Stimulated activated naive B cell treated with anti-CD40 and anti-IgM and Interleukin-4, amounts not matched to agents 10 μg/mL and 1 μg/mL and 100 μg/mL, for 72 hours (primary cell): ENCODE measurements at places on chromosomes 1 and 21.
A peak's percentile ranks its signal among the peaks of the same experiment; 100 is the strongest.

GRCh38 chr1:21896652-21897532, 40.2 kb downstream of the HSPG2 start:
- no peak for DNase-seq

DNA sequence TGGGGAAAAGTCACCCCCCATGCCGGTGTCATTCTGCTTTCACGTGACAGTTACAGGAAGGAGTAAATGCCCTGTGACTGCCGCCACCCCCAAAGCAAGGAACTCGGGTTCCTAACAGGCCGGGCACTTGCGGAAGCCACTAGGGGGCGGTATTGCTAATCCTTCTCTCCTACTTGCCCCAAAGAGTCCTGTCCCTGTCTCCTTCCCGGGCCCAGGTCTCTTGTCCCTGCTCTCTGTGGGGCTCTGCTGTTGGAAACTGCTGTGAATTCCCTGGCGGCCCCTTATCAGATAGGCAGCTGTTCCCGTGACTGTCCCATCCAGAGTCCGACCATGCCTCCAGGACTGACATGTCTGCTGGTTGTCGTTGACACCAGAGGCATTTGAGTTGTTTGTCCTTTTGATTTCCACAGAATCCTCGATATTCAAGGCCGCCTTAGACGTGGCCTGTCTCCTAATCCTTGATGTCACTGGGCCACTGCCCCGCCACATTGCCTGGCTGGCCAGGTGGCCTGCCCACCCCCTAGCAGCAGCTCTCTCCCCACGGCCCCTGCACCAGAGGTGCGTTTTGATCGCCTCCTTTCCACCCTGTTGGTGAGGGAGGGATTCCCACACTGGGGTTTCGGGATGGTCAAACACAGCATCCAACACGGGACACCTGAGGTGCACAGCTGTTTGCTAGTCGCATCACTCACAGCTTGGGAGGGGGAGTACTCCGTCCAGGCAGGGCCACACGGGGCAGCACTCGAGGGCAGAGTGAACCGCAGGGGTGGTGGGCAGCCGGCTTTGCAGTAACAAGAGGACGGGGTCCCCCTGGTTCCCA, 37.3 kb downstream of the CHAF1B start:
- DNase-seq = no peak

- DNase-seq = no peak
Measured at GRCh38 chr1:33872683-33873082, 8.8 kb downstream of the HMGB4 start.

DNA sequence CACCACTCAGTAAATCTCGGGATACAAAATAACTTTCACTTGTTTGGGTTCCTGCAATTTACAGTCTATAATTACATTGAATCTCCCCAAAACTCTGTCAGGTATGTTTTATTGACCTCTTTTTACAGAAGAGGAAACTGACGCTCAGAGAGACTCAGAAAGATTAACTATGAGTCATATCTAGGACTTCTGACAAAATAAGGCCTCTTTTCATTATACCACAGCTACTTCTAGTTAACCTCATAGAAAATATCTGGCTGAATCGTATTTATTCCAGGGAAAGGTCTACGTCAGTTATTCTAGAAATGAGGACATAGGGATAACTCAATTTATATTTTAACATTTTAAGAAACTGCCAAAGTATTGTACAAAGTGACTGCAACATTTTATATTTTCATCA, 211.1 kb upstream of the FAM78B start:
- DNase-seq = no peak

GRCh38 chr21:33374450-33375096, 28.6 kb upstream of the IFNGR2 start:
- peak; percentile 26 for DNase-seq

DNA sequence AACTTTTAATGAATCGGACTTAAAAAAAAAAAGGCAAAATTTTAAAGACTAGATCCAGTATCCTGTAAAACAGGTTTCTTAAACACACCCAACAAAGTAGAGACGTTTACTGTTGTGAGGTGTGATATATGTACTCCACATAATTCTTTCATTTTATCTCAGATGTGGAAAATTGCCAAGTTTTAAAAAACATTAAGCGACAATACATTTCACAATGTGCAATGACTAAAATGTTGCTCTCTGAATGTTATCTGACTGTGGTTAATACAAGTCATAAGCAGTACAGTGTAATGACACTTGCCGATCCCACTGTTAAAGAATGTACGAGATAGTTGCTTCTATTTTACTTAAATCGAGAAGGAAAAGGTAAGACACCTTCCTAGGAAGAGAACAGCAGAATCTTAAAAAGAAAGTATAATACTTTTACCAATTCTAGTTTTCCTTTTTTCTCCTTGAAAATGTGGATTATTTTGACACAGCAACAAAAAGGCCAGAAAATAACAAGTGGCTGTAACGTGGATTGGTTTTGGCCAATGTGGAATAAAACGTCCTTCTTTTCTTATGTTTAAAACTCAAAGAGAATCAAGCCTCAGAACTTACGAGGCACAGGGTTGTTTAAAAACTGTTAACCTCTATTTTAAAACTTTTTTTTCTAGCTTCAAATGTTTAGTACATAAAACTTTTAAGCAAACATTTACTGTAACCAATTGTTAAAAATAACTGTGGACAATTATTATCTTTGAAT, 51.4 kb downstream of the TP53BP2 start:
- DNase-seq = no peak

- no peak for DNase-seq
Measured at GRCh38 chr1:91569411-91570119, 68.9 kb downstream of the CDC7 start.

GRCh38 chr1:230112131-230112701, 45.2 kb downstream of the GALNT2 start:
- peak; percentile 13 for DNase-seq

DNA sequence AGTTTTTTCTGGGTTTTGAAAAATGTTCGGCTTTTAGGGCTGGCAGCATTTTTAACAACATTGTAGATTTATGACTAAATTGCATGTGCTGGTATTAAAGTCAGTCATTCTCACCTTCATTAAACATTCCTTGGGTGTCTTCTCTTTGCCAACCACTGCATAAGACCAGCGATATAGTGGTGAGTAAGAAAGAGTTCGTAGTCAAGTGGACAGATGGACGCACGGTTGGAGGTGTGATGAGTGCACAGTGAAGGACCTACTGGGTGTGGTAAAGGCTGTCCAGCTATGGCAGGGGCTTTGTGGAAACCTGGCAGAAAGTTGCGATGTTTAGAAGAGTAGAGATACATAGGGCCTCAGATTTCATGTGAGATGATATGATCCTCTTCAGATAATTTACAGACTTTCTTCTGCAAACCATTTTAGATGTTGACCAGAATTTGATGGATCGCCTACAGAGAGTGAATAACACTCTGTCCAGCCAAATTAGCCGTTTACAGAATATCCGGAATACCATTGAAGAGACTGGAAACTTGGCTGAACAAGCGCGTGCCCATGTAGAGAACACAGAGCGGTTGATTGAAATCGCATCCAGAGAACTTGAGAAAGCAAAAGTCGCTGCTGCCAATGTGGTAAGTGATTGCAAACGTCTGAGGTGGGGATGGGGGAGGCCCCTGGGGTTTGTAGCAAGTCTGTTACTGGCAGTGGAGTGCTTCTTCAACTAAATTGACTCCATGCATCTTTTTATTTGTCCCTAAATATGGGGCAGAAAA, 56.0 kb upstream of the LAMC2 start:
- no peak for DNase-seq

DNA sequence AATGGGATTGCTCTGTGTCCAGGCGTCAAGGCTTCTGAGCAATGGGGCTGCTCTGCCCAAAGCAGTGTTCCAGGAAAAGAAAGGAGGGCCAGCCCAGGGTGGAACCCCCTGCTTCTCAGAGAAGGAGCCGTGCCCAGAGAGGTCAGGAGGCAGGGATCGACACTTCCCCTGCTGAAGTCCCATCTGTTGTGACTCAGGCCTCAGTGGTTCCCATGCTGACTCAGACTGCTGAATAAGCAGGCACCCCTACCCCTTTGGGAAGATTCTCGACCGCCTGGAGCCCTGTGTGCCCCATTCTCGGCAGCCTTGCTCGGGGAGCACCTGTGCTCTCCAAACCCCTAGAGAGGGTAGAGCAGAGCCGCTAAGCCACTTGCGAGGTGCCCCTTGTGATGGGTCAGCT, 23.9 kb downstream of the PKP1 start:
- no peak for DNase-seq

- no peak for DNase-seq
Measured at GRCh38 chr1:161402446-161402845, 34.8 kb upstream of the CFAP126 start.

- DNase-seq = peak; percentile 34
Measured at GRCh38 chr1:157626099-157626498, 28.2 kb upstream of the FCRL4 start.

GRCh38 chr1:228457017-228457395, 30.2 kb upstream of the RNF187 start:
- DNase-seq = no peak

DNA sequence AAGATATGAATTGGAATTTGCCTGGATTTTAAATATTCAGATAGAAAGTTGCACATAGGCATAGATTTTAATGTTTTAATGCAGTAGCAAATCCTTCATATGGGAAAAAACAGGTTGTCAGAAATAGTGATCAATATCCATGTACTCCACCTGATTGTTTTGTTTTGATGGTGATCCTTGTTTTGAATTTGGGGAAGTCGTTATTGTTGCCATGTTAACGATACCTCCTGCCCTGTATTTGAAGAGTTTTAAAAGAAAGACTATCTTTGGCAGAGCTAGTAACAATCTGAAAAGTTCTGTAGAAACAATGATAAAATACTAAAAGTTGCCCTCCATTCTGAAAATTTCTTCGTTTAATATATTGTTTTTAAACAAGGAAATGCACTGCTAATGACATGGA, 1.1 kb downstream of the CEP350 start:
- DNase-seq = no peak

DNA sequence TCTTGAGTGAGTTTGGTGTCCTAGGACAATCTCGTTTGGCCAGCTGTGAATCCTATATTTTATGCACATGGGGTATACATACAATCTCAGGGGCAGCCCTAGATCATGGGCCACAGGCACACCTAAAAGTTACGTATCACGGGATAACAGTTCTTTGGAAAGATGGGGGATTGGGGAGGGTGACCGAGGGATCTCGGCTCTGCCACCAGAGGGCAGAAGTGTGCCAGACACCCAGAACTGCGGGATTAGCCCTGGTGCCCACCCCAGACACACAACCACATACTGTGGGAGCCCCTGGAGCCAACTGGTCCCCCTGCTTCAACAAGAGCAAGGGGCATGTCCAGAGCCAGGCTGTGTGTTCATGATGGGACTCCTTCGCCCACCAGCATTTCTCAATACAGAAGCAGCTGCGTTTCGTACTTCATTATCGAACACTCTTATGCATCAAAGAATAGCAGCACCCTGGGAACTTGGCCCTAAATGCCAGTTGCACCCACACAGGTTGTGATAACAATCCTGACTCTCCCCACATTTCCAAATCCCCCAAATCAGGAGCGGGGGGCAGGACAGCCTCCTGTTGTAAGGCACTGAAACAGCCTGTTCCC, 37.4 kb downstream of the TMCO4 start:
- DNase-seq = no peak

DNA sequence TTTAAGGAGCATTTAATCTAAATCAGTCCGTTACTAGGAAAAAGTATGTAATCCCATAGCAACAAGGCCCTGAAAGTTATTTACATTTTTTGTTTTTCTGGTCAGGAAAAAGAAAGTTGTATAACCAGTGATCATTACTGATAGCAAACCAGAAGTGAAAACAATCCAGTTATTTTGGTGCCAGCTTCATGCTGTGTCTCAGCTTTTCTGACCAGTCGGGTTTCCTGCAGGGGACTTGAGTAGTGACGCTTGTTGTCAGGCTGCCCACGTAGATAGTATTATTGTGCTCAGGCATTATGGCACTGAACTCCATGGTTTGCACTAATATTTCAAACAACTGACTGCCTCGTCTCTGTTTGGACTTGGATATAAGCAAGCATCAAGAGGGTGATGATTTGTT, 55.2 kb downstream of the SASS6 start:
- DNase-seq = no peak

- DNase-seq = peak; percentile 100
Measured at GRCh38 chr1:6613361-6614018, at the start of gene PHF13. TSS of gene PHF13 (plus strand) at chr1:6613731. CDS start at chr1:6614067, 336 bp downstream.

DNA sequence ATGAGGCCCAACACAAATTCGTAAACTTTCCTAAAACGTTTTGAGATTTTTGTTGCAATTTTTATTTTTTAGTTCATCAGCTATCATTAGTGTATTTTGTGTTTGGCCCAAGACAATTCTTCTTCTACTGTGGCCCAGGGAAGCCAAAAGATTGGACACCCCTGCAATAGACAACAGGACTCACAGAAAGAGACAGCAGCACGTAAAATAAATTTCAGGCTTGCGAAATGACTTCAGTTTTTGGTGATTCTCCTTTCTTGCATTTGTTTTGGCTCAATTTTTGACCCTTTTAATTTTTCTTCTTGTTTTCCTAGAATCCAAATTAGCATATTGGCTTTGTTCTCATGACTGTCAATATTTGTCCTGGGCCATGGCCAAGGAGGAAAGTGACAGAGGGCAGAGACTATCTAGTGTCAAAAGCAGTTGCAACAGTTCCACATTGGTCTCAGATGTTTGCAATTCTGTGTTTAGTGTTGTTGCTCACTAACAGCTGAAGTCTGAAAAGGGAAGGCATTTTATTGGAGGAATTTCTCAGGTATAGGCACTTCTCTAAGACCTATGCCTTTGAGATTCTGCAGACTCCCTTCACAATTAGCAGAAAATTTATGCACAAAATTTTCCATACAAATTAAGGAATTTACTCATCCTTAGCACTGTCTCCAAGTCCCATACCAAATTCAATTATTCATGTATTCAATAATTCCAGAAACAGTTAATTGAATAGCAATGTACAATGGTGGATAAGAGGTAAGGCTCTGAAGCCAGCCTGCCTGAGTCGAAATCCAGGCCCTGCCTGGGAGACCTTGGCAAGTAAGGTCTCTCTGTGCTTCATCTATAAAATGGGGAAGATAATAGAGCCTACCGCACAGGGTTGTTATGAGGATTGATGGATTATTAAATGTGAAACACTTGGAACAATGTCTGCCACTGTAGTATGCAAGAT, 160.9 kb upstream of the IVNS1ABP start:
- no peak for DNase-seq

DNA sequence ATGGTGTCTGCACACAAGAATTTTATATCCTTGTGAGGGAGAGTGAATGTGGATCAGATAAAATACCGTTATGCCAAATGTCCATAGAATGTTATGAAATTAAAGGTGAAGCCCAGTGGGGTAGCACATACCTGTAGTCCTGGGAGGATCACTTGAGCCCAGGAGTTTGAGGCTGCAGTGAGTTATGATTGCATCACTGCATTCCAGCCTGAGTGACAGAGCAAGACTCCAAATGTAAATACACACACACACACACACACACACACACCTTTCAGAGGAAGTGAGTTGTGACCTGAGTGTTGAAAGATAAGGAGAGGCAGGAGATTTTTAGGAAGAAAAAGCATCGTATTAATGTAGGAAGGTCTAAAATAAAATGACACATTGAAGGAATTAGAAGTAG, 28.1 kb upstream of the ZYG11A start:
- no peak for DNase-seq
